ENCODE measurements at places on chromosomes 6 and 20. TPM values are rescaled to one million over a fixed set of nuclear protein-coding genes. Genes with fewer than 3 reads are reported as not detected.

- H3K27ac ChIP-seq: no peak overlapping the region
- DNase-seq: no peak
- no peaks in the 10 kb centered on the region for H3K36me3 ChIP-seq
- no peaks in the 10 kb centered on the region for H3K27me3 ChIP-seq
- no peaks in the 10 kb centered on the region for H3K4me1 ChIP-seq
These were observed 21.7 kb downstream of the GDAP1L1 start for GRCh38 chr20:44268802-44269201.

LPIN3 gene
- polyA plus RNA-seq: 54.5 TPM

- no peak overlapping the region for H3K27ac ChIP-seq
- no peaks in the 10 kb centered on the region for H3K27me3 ChIP-seq
- DNase-seq: no peak
- no peaks in the 10 kb centered on the region for H3K4me1 ChIP-seq
These were observed 53.5 kb upstream of the AKAP12 start for GRCh38 chr6:151186306-151186705.

HSPA1L gene
- 2.8 TPM for polyA plus RNA-seq

- H3K36me3 ChIP-seq: peaks cover 43% of the 10 kb centered on the region
- no peaks in the 10 kb centered on the region for H3K27me3 ChIP-seq
- H3K4me3 ChIP-seq: no peak overlapping the region
- DNase-seq: no peak
- no peak overlapping the region for H3K27ac ChIP-seq
These were observed 41.6 kb downstream of the NUP153 start for GRCh38 chr6:17665132-17665531.

DNA sequence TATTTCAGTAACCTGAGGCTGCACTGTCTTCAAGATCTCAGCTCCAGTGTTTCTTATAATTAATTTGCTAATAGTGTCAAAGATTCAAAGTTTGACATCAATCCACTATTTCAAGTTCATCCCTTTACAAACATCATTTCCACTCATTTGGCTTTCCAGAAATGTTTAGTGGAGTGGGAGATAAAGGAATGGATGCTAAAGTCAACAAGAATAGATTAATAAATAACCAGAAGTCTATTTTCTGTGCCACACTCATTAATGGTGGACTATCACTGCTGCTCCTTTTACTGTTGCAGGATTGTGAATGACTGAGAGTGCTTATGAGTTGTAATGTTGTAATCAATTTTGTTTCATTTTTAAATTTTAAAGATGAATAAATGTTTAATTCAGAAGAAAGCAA is 28.4 kb upstream of the EPM2A start:
- no peaks in the 10 kb centered on the region for H3K36me3 ChIP-seq
- no peaks in the 10 kb centered on the region for H3K4me1 ChIP-seq
- H3K27me3 ChIP-seq: no peaks in the 10 kb centered on the region
- H3K4me3 ChIP-seq: no peak overlapping the region
- DNase-seq: no peak
- H3K27ac ChIP-seq: no peak overlapping the region

DNA sequence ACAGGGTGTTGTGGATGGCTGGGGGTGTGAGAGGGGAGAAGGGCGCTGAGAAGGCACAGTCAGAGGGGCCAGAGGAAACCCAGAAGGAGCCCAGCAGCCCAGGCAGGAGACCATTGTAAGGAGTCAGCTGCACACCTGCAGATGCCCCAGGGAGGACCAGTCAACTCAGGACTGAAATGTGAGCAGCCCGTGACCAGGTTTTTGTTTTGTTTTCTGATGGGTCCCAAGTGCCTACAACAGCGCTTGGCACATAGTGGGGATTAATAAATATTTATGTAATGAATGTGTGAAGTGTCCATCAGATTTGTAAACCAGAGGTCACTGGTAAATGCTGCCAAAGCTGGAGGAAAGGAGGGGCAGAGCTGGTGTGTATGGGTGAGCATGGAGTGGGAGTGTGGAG is 30.2 kb downstream of the TRAM2 start:
- H3K27me3 ChIP-seq: no peaks in the 10 kb centered on the region
- no peak for DNase-seq
- H3K4me1 ChIP-seq: peaks cover 73% of the 10 kb centered on the region
- no peak overlapping the region for H3K4me3 ChIP-seq

DNA sequence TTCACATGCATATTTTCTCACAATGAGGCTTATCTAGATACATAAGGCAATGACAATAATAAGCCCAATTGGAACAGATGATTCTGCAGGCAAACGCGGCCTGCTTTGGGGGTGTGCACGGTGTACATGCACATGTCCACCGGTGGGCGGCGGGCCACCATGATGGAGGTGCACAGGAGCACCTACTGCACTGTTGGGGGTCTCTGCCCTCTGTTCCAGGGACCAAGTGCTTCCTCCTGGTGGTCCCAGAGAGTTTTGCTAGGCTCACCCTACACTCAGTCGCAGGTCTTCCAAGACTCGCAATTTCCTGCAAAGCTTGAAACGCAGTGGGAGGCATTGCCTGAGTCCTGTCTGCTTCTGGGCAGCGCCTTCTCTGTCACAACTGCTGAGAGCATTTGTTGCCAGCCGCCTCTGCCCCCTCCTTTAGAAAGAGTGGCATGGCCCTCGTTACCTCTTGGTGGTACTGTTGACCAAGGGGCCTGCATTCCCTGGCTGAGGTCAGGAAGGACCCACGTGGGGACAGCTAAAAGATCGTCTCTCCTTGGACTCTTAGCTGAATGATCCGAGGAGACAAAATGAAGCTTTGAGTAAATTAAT is 135.3 kb downstream of the ERMARD start:
- no peak for DNase-seq
- peaks cover 7% of the 10 kb centered on the region for H3K27me3 ChIP-seq
- H3K4me1 ChIP-seq: no peaks in the 10 kb centered on the region
- no peaks in the 10 kb centered on the region for H3K36me3 ChIP-seq
- H3K27ac ChIP-seq: no peak overlapping the region

PNPLA1 gene
- 3.3 TPM for polyA plus RNA-seq

DNA sequence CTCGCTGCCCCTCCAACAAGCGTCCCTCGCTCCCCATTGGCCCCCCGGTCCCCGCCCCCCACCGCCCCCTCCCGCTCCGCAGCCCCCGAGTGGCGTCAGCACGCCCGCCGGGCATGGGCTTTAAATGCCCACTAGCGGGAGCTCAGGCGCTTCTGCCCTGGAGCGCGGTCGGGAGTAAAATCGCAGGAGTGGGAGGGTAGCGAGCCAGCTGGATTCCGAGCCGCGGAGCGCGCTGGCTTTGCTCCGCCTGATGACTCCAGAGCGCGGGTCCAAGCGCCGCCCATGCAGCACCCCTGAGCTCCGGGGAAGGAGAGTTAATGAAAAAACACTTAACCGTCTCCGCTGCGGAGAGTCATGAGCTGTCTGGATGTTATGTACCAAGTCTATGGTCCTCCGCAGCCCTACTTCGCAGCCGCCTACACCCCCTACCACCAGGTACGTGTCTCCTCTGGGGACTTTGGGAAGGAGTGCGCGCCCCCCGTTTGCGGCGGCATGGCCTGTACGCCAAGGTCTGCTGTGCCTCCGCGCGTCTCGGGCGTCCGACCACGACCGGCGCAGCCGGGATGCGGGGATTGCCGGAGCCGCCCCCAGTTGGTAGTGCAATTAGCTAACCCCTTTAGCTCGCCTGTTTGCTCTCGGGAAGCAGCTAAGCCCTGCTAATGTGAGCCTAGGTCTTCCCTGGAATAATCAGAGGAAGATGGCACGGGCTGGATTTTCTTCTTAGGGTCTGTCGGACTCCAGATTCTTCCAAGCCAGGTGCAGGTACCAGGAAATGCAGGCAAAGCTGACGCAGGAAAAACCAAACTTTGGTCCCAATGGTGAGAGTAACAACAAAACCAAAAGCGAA is at the start of gene VGLL2:
VGLL2 (plus strand) TSS at position 149 of the 847 bp plus-strand sequence; CDS start at position 355, 206 bp downstream.
- DNase-seq: peak; percentile 47
- H3K4me1 ChIP-seq: peaks cover 12% of the 10 kb centered on the region
- peaks cover 87% of the 10 kb centered on the region for H3K27me3 ChIP-seq

EMILIN3 gene
- polyA plus RNA-seq: 4.0 TPM

Data from large intestine (tissue), 12 donors.